Gastroesophageal sphincter (tissue), 4 donors: ENCODE measurements at places on chromosomes 7 and 10. TPM values are rescaled to one million over a fixed set of nuclear protein-coding genes. Genes with fewer than 3 reads are reported as not detected.

Gene ALOX5
- 13.7 TPM for total RNA-seq

GRCh38 chr10:31618541-31619291 is 299.7 kb downstream of the ZEB1 start:
- peak; percentile 75 for ATAC-seq

DNA sequence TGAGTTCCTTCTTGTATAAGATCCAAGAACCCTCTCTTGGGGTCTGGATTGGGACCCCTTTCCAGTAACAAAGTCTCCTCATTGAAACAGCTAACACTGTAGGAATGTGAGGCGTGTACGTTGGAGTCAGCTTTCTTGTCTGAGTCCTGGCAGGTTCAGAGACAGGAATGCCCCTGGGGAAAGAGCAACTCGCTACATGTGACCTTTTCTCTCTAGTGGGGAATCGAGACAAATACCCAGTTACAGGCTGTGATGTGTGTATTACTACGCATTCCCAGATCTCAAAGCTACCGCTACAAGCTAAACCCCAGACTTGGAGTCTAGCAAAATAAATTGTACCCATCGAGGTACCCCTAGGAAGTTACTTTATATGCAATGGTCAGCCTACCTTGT is 85.6 kb upstream of the FRMD4A start:
- no peak for ATAC-seq

DNA sequence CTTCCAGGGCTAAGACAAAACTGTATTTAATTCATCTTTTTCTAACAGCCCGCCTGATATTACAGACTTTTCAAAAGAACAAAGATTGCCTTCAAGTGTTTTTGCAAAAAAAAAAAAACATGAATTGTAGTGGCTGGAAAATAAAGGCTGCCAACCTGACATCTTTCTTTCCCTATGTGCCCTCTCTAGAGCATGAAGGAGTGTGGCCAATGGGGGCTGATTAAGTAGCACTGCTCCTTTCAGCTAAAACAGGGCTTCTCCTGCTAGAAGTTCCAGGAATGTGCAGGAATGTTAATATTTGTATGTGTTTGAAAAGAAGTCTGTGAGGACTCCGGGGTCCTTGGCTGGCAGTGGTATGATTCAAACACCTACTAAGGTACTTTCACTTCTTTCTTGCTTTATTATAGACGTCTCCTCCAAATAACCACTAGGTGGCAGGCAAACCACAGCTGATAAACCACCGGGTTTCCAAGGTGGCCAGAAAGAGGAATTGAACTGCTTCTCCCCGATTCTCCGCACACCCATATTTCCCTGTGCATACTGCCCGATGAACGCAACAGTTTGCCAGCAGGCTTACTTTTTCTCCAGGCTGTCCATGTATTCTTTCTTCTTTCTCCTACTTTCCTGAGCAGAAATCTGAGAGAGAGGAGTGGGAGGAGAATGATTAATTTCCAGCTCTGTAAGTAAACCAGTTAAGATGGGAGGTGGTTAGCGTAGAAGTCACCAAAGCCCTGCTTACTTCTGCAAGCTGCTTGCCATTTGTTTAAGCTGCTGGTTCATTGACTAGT is 56.8 kb upstream of the DGKI start:
- peak; percentile 66 for ATAC-seq

Gene KLHL7
- total RNA-seq, result 29.4 TPM

Gene PTER
- 10.1 TPM for total RNA-seq

DNA sequence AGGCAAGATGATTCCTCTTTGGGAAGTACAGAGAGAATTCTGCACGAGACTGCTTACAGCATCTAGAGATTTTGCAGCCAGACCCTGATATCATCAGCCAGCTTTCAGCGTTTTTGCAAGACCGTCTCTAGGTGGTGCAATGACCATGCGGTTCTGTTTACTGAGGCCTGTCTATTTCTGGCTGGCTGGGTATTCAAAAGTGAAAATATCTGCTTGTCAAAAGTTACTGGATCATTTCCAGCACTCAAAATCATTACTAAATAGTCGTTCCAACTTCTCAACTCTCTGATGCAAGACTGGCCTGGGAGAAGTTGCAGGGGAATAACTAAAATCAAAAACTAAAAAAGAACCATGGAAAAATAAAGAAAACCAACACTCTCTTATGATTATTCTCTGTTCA is 240.1 kb downstream of the ELMO1 start:
- ATAC-seq, result peak; percentile 90

DNA sequence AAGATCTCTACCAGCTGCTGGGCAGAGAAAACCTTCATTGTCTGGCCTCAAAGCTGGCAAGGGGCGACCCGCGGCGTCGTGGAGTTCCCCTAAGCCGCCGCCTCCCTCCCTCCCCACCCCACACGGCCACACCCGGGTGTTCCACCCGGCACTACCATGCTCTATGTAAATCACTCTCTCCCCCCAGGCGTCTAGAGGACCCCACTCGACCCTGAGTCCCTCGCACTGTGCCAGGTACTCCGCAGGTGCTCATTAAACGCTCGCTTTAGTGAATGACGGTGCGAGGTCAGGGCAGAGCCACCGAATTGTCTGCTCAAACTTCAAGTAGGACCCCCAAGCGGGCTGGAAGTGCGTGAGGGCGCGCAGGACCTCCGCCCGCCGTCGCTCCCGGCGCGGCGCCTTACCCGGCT is 628 bp downstream of the PARP12 start:
- ATAC-seq, result peak; percentile 19
